ENCODE measurements at places on chromosomes 6 and 20.

- DNase-seq: no peak
Measured at GRCh38 chr6:30600451-30600961, 16.5 kb downstream of the PPP1R10 start.

- no peak for DNase-seq
Measured at GRCh38 chr6:126145351-126145750, 159.0 kb downstream of the TRMT11 start.

- no peak for DNase-seq
Measured at GRCh38 chr6:113357041-113357440, 500.1 kb upstream of the MARCKS start.

- DNase-seq: no peak
Measured at GRCh38 chr6:28771401-28772267, 152.2 kb downstream of the TRIM27 start.

DNA sequence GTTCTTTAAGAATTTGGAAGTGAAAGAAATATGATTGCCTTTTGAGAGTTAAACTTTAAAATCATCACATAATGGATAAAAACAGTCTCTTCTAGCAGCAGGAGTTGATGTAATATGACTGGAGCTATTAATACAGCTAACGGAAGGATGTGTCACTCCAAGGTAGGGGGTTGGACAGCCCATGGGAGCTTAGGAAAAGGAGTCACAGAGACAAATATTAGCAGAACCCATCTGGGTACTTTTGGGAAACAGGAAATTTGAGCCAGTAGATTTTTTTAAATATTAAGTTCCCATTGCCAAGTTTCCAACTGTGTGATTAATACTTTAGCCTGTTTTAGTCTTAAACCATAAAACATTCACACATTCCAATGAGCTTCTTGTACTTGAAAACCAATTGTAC lies 164.7 kb upstream of the RIMS1 start:
- no peak for DNase-seq

Measured in T-helper 1 cell (primary cell).